Thymus (tissue), 14 donors: ENCODE measurements at places on chromosomes 2 and 18. TPM values are rescaled to one million over a fixed set of nuclear protein-coding genes. Genes with fewer than 3 reads are reported as not detected.

- no peak for DNase-seq
- H3K36me3 ChIP-seq: no peaks in the 10 kb centered on the region
- H3K4me3 ChIP-seq: no peak overlapping the region
- H3K27me3 ChIP-seq: no peaks in the 10 kb centered on the region
- no peaks in the 10 kb centered on the region for H3K4me1 ChIP-seq
- no peak overlapping the region for H3K27ac ChIP-seq
Observed at GRCh38 chr2:171225302-171225980, 64.7 kb upstream of the TLK1 start.

DNA sequence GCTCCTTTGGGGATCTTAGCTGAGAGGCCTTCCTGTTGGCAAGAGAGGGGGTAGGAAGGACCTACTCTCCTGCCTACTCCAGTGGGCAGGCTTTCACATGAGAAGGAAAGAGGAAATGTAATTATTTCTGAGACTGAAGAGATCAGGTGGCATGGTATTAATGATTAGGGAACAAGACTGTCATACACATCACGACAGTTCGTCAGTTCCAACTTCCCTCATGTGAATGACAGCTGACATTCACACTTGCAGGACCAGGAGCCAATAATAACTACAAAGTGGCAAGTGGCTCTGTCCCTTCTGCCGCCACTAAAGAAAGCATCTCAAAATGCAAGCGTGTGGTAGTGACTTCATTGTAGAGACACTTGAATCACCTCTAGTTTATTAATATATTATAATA is 90.0 kb downstream of the ZCCHC2 start:
- no peaks in the 10 kb centered on the region for H3K36me3 ChIP-seq
- no peaks in the 10 kb centered on the region for H3K4me1 ChIP-seq
- no peak overlapping the region for H3K4me3 ChIP-seq
- H3K27me3 ChIP-seq: no peaks in the 10 kb centered on the region

LDLRAD4 gene
- 80.0 TPM for total RNA-seq

ATOH8 gene
- 2.0 TPM for total RNA-seq

DNA sequence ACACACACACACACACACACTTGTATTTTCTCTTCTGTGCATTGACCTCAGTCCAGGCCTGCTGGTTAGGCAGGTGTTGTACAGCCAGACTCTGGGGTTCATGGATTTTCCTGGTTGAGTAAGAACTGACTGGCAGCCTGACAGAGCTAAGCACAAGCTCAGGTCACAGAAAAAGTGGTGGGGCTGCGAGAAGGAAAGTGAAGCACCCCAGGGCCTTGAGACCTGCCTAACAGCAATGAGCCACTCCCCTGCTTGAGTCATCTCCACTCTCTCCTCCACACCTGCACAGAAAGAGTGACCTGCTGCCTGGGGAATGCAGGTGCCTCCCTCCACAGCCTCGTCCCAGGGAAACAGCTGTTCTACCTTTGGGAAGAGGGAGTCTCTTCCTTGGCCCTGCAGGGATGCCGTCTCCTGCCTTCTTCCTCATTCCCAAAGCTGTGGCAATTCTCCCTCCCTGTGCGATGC is 91.4 kb upstream of the LGALSL start:
- no peak for DNase-seq
- no peaks in the 10 kb centered on the region for H3K27me3 ChIP-seq
- H3K36me3 ChIP-seq: no peaks in the 10 kb centered on the region
- no peak overlapping the region for H3K27ac ChIP-seq

STPG4 gene
- total RNA-seq: 0.14 TPM

DNA sequence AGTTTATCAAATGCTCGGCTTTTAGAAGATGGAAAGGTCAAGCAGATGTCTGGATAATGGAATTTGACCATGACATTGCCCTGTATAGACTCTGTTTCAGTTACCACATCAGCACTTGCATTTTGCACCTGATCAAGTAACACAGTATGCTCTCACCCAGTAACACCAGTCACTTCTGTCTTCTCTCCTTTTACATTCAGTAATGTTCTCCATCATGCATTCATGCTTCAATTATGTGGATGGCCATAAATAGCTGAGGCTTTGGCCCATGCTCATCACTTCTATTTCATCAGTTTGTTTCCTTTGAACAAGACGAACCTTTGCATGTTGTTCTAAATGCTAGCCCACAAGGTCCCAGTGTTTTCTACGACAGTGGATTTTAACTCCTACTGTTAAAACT is 322.9 kb upstream of the ACVR2A start:
- H3K27me3 ChIP-seq: no peaks in the 10 kb centered on the region
- no peak overlapping the region for H3K27ac ChIP-seq
- no peaks in the 10 kb centered on the region for H3K4me1 ChIP-seq
- no peak for DNase-seq
- H3K4me3 ChIP-seq: no peak overlapping the region

POTEI gene
- total RNA-seq: 0.14 TPM

ERICH2 gene
- not detected for total RNA-seq

DNA sequence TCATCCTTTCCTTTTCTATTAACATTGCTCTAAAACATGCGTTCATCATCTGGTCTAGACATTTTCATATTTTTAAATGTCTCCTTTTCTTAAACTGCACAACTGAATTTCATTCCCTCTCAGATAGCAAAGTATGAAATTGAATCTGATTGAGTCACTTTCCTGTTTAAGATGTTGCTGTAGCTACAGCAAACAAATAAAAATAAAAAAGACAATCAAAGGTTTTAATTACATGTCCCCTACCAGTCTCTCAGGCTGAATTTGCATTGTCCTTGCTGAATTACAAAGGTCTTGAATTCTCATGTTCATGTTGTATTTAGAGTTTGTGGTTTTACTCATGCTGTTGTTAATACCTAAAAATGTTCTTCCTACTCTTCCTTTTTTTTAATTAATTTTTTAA is 537.9 kb upstream of the LRATD1 start:
- H3K4me1 ChIP-seq: no peaks in the 10 kb centered on the region
- DNase-seq: no peak
- H3K4me3 ChIP-seq: no peak overlapping the region
- no peaks in the 10 kb centered on the region for H3K36me3 ChIP-seq
- H3K27ac ChIP-seq: no peak overlapping the region

SERPINB13 gene
- 0.99 TPM for total RNA-seq

- DNase-seq: no peak
- H3K36me3 ChIP-seq: peaks cover 6% of the 10 kb centered on the region
- H3K4me1 ChIP-seq: no peaks in the 10 kb centered on the region
- no peak overlapping the region for H3K27ac ChIP-seq
- no peaks in the 10 kb centered on the region for H3K27me3 ChIP-seq
Observed at GRCh38 chr2:218701806-218702205, 8.8 kb upstream of the TTLL4 start.

METTL8 gene
- 12.3 TPM for total RNA-seq

DNA sequence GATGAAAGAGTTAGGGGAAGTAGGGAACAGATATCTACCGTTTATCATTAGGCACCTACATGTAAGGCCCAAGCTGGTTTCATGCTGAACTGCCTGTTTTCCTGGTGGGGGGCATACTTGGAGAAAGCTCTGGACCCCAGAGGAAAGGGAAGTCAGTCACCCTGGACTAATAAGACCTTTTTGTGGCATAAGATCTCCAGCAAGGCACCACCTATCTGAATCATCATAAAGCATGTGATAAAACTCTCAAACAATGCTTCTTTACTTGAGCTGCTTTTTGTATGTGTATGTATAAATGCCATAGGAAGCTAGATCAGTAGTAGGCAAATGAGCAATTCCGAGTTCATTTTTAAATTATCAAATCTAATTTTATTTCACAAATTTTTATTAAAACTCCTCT is 104.8 kb downstream of the TANC1 start:
- H3K4me3 ChIP-seq: no peak overlapping the region
- no peaks in the 10 kb centered on the region for H3K36me3 ChIP-seq
- H3K27ac ChIP-seq: no peak overlapping the region
- no peak for DNase-seq

DNA sequence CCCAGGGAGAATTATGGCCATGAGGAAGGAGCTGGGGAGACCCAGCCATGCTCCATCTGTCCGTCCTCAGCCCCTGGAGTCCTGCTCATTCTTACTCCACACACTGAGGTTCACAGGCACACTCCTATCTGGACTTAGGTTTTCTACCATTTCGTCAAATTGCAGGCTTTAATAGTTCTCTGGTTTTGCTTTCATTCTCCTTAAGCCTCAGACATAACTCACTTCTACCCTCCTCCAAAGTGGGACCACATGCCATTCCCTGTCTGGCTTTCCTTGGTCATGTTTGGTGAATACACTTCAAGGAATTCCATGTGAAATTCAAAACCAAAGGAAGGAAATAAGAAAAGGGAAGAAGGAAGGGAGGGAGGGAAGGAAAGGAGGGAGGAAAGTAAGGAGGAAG is 115.7 kb downstream of the CMPK2 start:
- no peak overlapping the region for H3K4me3 ChIP-seq
- no peaks in the 10 kb centered on the region for H3K27me3 ChIP-seq
- no peaks in the 10 kb centered on the region for H3K36me3 ChIP-seq
- H3K4me1 ChIP-seq: no peaks in the 10 kb centered on the region

- H3K4me1 ChIP-seq: peaks cover 14% of the 10 kb centered on the region
- peak overlapping the region; percentile 47 for H3K27ac ChIP-seq
- peaks cover 66% of the 10 kb centered on the region for H3K27me3 ChIP-seq
- DNase-seq: no peak
- no peaks in the 10 kb centered on the region for H3K36me3 ChIP-seq
Observed at GRCh38 chr18:12306752-12307700, 1.0 kb upstream of the TUBB6 start.

PTPRN gene
- total RNA-seq: 0.14 TPM

GRCh38 chr2:202750763-202751427 is 116.1 kb downstream of the FAM117B start:
- H3K4me3 ChIP-seq: no peak overlapping the region
- H3K27ac ChIP-seq: no peak overlapping the region
- no peaks in the 10 kb centered on the region for H3K36me3 ChIP-seq
- H3K27me3 ChIP-seq: no peaks in the 10 kb centered on the region

GRCh38 chr2:147800316-147800715 is 44.5 kb upstream of the ACVR2A start:
- no peaks in the 10 kb centered on the region for H3K4me1 ChIP-seq
- no peaks in the 10 kb centered on the region for H3K36me3 ChIP-seq
- H3K27me3 ChIP-seq: no peaks in the 10 kb centered on the region
- no peak overlapping the region for H3K27ac ChIP-seq
- no peak overlapping the region for H3K4me3 ChIP-seq
- no peak for DNase-seq

- no peaks in the 10 kb centered on the region for H3K36me3 ChIP-seq
- no peak for DNase-seq
- H3K4me1 ChIP-seq: no peaks in the 10 kb centered on the region
- no peak overlapping the region for H3K4me3 ChIP-seq
- no peak overlapping the region for H3K27ac ChIP-seq
Observed at GRCh38 chr2:163755366-163755765, 19.6 kb upstream of the FIGN start.

GRCh38 chr18:28071199-28071598 is 105.7 kb downstream of the CDH2 start:
- no peaks in the 10 kb centered on the region for H3K4me1 ChIP-seq
- H3K27me3 ChIP-seq: no peaks in the 10 kb centered on the region
- no peak overlapping the region for H3K27ac ChIP-seq
- no peak overlapping the region for H3K4me3 ChIP-seq
- no peaks in the 10 kb centered on the region for H3K36me3 ChIP-seq

- no peaks in the 10 kb centered on the region for H3K36me3 ChIP-seq
- no peak for DNase-seq
- no peak overlapping the region for H3K4me3 ChIP-seq
- H3K4me1 ChIP-seq: peaks cover 17% of the 10 kb centered on the region
- no peak overlapping the region for H3K27ac ChIP-seq
Observed at GRCh38 chr2:112709703-112710102, 11.1 kb upstream of the NT5DC4 start.

DNA sequence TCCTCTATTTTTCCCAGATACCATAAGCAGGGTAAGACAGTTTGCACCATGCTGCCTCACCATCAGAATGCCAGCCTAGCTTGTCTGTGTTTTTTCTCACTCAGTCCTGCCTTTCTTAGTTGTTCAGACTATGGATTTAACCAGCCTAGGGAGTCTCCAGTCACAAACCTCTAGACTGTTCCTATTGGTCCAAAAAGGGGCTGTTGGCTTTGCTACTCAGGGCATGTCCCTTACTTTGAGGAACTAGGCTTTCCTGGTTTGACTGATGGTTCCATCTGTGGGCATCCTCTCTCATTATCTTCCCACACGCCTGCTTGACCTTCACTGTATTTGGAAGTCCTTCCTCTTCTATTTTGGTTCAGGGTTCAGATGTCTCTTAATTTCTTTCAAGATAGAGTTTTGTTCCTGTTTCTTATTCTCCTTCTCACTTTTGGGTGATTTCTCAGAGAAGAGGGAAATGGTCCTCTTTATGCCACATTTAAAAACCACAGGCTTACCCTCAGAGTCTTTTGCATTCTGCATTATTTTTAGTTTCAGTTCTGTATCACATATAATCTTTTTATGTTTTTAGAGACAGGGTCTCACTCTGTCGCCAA is 31.3 kb upstream of the TMEM131 start:
- peaks cover 4% of the 10 kb centered on the region for H3K4me1 ChIP-seq
- no peaks in the 10 kb centered on the region for H3K36me3 ChIP-seq
- no peak overlapping the region for H3K4me3 ChIP-seq
- H3K27me3 ChIP-seq: no peaks in the 10 kb centered on the region

DNA sequence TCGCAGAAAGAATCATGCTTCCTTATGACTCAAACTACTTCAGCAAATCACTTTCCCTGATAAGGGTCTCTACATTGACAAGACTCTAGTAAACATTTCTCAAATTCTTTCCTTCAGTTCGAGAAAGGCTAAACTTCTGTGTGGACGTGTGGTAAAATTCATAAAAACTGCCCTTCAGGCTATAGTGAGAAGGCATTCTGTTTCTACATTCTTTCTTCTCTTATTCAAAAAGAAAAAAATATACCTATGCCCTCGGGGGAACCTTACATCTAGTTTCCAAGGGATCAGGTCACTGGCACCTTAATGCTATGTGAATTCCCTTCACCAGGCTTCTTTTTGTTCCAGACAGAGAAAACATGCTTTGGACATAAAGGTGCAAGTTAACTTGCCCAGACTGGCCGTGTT is 4.9 kb downstream of the VIT start:
- DNase-seq: no peak
- no peaks in the 10 kb centered on the region for H3K4me1 ChIP-seq
- H3K27ac ChIP-seq: no peak overlapping the region
- no peaks in the 10 kb centered on the region for H3K36me3 ChIP-seq

WDSUB1 gene
- 5.4 TPM for total RNA-seq

GRCh38 chr2:46382331-46383112 is 85.3 kb downstream of the EPAS1 start:
- no peak overlapping the region for H3K4me3 ChIP-seq
- H3K4me1 ChIP-seq: no peaks in the 10 kb centered on the region
- no peak overlapping the region for H3K27ac ChIP-seq
- no peaks in the 10 kb centered on the region for H3K27me3 ChIP-seq
- H3K36me3 ChIP-seq: no peaks in the 10 kb centered on the region

DNA sequence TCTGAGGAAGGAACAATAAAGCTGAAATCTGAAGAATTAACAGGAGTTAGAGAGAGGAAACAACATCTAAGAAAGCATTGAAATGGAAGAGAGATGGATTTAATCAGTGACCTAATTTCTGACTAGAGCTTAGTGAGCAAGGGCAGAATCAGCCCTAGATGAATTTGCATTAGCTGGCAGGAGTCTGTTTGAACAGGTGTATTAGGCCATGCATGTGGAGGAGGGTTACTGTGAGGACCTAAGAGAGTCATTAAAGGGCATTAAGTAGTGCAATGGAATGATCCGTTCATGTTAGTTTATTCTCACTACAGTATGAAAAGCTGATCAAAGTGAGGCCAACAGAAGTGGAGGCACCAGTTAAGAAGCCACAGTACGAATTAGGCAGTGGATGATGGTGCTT is 285.3 kb downstream of the GRB14 start:
- no peaks in the 10 kb centered on the region for H3K27me3 ChIP-seq
- H3K36me3 ChIP-seq: no peaks in the 10 kb centered on the region
- no peak overlapping the region for H3K27ac ChIP-seq
- no peak for DNase-seq
